ENCODE measurements at places on chromosomes 2 and 18.

DNA sequence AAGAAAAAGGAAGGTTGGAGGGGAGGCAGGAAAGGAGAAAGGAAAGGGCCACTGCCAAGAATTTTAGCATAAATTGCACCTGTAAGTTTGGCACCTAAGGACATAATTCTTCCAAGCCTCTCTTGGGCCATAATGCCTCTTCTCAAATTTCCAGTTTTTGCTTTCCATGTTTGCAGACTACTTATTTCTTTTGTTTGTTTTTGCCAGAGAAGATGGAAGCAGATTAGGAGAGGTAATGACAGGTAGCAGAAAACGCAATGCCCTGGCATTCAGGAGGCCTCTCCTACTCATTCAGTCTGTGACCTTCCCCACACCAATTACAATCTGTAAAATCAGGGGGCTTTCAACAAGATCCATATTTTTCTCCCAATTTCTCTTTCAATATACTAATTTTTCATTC, 56.8 kb downstream of the MRPL33 start:
- DNase-seq: no peak

- no peak for DNase-seq
These were observed 3.4 kb upstream of the CXCR4 start for GRCh38 chr2:136121204-136121910.

DNA sequence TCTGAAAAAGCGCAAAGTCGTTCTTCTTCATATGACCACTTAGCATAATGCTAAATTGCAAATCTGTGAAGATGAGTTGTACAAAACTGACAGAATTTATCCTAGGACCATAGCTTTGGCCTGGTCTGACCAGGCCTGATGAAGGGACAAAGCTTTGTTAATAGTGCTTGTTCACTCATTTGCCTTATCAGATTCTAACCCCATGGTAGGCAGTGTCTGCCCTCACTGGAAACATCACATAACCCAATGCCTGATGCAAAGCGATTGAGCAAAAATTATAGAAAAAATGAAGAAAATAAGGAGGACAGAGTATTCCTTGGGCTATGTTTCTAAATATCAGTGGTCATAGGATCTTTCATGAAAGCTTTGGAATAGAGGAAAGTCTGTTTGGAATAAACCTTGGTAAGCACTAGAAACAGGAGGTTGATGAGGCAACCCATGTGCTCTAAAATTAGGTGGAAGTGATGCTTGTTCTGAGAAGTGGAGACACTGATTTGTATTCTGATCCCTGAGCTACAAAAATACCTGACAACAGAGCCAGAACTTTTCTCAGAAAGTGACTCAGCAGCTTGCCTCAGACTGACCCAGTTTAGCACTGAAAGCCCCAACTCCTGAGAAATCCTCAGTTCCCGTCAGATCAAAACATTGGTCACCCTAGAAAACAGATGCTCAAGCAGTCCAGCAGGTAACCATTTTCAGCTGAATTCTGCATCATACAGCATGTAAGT, 131.4 kb upstream of the MAPRE2 start:
- no peak for DNase-seq

DNA sequence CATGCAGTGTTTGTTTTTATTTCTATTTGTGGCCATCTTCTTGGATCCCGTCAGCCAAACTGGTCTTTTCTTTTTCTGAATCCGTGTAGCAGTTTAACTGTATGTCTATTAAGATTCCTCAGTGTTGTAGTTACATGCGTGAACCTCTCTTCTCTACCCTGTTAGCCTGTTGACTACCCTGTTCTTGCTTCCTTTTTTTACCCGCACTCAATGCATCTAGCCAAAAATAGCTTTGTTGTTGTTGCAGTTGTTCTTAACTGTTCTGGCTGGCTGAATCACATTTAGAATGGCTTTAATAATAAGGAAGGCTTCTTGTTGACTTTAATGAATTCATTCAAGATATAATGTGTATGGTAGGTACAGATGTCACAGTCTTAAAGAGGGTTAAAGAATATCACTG, 137.1 kb downstream of the LCLAT1 start:
- DNase-seq: no peak

All from stimulated activated CD8-positive, alpha-beta memory T cell treated with anti-CD3 and anti-CD28 coated beads, Interleukin-2, amount 100 ng/mL, for 1 hour (primary cell).